ENCODE measurements at places on chromosomes 1 and 21.

DNA sequence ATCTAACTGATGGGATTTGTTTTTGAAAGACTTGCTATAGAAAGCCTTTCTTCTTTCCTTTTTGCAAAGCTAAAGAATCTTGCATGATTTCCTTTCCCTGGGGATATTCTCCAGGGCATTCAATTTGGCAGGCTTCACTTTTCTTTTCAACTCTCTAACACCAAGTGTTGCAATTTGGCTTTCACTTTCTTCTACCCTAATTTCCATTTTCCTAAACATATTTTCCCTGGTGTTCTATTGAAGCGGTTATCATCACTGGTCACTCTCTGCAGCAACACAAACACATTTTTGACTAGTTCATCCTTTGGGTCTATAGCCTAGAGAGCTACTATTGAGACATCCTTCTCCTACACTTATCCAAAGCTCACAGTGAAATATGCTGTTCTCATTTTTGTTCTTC is 424.5 kb downstream of the NEGR1 start:
- DNase-seq: no peak

DNA sequence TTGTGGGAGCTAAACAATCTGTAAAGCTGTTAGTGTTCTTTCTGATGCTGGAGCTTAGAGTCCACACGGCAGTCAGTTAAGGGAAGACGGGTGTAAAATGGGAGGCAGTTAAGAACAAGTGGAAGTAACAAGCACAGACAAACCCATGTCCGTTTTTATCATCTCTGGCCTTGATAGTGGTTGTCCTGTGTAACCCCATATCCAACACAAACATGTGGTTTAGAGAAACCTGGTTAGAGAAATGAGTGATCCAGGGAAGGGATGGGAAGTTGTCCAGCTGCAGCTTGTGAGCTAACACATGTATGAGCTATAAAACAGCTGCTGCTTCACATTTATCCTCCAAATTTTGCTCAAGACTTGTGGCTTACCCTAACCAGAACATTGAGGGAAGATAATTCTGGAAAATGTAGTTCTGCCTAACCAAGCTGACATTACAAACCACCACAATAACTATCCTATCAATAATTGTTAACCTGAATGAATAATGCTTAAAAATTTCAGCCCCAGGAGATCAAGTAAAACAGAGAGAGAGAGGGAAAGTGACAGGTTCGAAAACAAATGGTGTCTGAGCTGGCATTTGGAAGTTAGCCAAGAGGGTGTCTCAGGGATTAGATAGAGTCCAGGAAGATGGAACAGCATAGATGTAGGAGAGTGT is 10.6 kb upstream of the C1orf162 start:
- DNase-seq: no peak

DNA sequence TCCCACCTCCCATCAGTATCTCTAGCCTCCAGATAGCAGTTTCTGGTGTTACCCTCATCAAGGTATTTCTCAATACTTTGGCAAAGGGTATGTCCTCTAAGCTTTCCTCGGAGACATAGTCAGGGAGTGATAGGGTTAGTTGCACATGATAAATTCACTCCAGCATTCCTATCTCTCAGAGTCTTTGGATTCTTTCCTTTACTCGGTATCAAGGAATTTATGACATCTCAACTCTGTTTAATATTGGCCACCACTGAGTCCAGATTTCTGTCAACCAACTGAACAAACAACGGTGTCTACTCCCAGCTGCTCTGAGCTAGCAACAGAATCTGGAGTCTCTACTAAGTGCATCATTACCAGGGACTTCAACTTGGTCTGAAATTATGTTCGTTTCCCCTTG is 233.4 kb downstream of the TM2D1 start:
- no peak for DNase-seq

DNA sequence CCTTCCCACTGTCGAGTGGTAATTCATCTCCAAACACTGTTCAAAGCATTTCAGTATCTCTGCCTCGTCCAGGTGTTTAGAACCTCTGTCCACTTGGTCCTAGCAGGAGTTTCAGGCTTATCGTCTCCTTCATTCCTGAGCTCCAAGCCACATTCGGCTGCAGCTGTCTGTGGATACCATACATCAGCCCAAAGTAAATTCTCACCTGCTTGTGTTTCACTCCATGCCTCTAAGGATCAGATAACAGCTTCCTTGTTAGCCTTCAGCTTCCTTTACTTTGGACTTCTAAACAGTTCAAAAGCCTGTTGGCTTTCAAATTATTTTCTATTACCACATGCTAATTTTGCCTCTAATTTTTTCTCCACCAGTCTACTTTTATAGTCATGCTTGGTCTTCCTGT is 219.0 kb upstream of the L1TD1 start:
- DNase-seq: no peak

- DNase-seq: no peak
Observed at GRCh38 chr1:67710417-67710816, 25.4 kb downstream of the GADD45A start.

Data from AG04449 (cell line).